Activated CD8-positive, alpha-beta T cell treated with anti-CD3 and anti-CD28 coated beads, Interleukin-2, amount 10 ng/mL, durations not matched to agents 7 days and 5 days (primary cell): ENCODE measurements at places on chromosomes 2 and 18.
A peak's percentile ranks its signal among the peaks of the same experiment; 100 is the strongest.

GRCh38 chr2:60312618-60313017 is 240.8 kb downstream of the BCL11A start:
- no peak for DNase-seq

DNA sequence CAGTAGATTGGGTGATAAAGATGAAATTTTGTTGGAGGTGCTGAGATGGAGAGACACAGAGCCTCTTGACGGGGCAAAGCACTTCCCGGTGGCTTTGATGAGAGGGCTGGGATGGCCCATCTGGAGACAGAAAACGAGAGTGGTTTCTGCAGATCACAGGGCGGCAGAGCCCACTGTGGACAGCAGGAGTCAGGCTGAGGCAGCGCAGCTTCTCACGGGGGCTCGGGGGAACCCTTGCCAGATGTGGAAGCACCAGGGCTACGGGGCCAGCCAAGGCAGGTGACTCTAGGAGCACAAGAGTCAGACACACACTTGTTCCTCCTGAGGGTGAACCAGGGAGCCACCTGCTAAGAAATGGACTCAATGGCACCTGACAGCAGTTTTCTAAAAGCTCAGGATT is 78.5 kb downstream of the TPO start:
- DNase-seq = no peak

GRCh38 chr2:16293398-16293797 is 353.0 kb downstream of the MYCN start:
- DNase-seq = no peak

- DNase-seq = no peak
These were observed 167.1 kb upstream of the FN1 start for GRCh38 chr2:215602997-215603396.

DNA sequence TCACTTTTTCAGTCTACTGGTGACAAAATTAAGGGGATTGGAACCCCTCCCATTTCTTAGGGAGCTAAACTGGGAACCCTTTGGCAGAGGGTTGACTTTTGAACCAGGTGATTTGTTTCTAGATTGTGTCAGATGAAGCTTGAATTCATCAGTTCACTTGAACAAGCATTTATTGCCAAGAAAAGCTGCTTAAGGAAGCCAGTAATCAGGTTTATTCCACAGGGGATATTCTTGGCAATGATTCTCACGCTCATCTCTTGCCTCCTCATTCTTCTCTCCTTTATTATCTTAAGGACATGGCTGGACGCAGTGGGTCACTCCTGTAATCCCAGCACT is 101.0 kb downstream of the ALPK2 start:
- no peak for DNase-seq

GRCh38 chr2:239157269-239157668 is 243.6 kb downstream of the HDAC4 start:
- DNase-seq = no peak

GRCh38 chr2:94993176-94994062 is 32.1 kb upstream of the MAL start:
- no peak for DNase-seq

GRCh38 chr2:221780281-221780688 is 208.2 kb upstream of the EPHA4 start:
- no peak for DNase-seq

- DNase-seq = no peak
These were observed 175.8 kb downstream of the IRS1 start for GRCh38 chr2:226623587-226624368.

DNA sequence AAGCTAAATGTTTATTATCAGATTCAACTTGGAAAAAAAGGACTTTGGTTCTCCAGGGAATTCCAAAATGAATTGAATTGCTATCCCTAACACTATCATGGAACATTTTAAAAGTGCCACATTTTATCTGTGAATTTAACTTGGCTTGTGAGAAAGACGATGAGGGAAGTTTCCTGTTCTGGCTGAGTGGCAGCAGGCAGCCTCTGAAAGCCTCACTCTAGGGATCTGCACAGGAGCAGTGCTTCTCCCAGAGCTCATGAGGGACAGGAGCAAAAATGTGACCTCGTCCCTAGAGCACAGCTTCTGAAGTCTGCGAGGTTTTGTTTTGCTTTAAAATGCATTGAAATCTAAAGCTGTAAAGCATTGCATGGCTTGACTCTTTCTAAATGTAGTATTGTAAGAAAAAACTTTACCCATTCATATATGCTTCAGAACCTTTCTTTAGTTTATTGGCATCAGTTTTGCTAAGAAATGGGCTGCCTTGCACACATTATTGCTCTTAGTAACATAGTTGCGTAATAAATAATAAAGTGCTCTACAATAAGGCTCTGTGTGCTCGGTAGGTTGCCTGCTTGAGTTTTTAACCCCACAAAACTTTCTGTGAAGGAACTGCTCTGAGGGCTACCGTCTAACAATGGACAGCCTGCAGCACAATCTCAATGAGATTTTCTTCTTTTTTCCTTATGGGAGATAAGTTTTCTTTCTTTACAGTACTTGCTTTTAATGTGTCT is 136.2 kb upstream of the CDCA7 start:
- DNase-seq = no peak

- DNase-seq = no peak
These were observed 1.9 kb upstream of the IL1R2 start for GRCh38 chr2:101989740-101990460.

DNA sequence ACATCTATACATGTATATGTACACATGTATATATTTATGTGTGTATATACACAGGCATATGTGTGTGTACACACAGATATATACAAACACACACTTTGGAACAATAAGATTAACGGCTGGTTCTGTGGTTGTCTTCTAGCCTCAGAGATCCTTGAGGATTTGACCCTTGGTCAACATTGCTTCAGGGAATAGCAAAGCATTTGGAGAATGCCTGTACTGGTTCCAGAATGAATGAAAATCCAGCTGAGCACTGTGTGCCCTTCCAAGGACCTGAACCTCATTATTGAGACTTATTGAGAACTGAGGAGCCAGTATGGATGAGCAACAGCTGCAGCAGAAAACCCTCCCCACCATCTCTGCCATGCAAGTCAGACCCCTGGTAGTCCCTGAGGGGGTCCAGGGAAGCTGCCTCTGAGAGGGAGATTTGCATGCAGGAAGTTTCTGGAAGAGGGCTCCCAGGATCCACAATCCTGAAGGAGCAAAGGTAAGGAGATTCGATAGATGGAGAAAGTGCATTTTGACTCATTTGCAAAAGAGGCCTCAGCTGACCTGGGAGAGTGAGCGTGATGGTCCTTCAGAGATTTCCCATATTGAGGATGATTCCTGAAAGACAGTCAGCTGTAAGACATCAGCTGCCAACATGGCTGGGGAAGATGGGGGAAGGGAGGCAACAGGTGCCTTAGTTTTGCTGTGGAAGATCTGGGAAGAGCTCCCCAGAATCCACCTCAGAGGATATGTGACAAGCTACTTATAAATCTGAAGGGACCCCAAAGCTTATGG is 166.6 kb upstream of the NCKAP5 start:
- no peak for DNase-seq

DNA sequence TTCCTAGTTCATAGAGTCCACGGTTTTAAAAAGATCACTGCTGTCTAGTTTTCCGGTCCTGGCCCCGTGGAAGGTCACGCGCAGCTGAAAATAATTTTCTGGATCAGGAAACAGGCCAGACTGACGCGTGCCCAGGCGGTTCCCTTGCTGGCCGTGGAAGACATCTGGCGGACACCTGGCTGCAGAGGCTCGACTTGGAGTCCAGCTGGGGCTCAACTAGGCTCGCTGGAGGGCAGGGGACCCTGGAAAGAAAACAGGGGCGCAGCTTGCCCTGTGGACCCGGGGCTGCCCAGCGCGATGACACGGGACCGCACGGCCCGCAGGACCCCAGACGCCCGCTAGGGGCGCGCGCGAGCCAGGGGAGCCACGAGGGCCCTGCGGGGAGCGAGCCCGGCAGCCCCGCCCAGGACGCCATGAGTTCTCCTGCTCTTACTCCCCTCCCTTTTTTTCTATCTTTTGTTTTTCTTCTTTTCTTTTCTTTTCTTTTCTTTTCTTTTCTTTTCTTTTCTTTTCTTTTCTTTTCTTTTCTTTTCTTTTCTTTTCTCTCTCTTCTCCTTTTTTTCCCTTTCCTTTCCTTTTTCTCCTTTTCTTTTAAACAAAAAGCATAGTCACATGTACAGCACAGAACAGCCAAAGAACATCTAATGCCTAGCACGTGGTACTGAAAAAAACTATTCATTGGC is 43.2 kb upstream of the UBE2F start:
- DNase-seq = peak; percentile 84

DNA sequence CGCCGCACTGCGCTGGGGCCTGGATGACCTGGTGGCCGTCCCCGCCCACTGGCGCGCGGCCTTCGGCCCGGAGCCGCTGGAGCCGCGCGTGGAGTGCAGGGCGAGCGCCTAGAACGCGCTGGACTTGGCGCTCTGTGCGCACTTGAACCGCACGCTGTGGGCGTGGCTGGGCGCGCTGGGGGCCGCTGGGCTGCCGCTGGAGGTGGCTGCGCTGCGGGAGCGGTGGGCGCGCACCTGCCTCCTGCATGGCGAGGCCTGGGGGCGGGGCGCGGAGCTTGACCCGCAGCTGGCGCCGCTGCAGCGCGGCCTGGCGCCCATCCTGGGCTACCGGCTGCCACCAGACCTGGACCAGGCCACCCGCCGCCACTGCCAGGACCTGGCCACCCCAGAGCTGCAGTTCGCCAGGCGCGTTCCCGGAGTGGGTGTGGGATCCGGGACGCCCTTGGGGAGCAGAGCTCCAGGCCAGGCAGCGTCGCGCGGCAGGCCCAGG is 9.9 kb downstream of the AQP12B start:
- DNase-seq = no peak

DNA sequence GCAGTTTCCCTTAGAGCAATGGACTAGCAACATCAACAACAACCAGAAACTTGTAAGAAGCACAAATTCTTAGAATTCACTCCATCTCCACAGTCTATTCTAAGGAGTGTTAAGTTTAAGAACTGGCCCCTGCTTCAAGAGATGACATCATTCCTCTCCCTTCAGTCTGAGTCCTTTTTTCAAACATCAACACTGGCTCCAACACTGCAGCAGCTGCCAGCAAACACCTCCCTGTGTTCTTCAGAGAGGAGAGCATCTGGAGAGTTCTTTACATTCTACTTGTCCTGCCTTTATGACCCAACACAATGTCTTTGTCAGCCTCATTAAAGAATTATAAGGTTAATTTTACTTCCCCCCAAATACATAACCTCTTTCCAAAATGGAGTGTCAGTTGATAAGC is 122.3 kb downstream of the HNMT start:
- DNase-seq = no peak

GRCh38 chr18:75168619-75169018 is 40.3 kb downstream of the PTGR3 start:
- DNase-seq = no peak

- DNase-seq = no peak
These were observed 63.0 kb upstream of the STPG4 start for GRCh38 chr2:47218066-47218581.

DNA sequence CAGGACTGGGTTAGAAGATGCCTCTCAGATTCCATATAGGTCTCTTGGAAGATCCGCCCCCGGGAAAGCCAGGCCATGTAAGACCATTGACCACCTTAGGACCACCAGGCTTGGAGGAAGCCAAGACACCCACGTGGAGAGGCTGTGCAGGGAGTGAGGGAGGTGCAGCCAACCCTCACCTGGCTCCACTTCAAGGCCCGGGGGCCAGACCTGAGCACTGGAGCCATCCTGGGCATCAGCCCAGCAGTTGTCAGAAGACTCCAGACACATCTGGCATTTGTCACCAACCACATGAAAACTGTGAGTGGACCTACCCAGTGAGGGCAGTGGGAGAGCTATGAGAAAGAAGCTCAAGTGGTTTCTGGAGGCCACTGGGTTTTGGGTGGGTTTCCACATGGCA is 214.4 kb downstream of the MYT1L start:
- no peak for DNase-seq

- no peak for DNase-seq
These were observed 34.7 kb downstream of the ROCK2 start for GRCh38 chr2:11309706-11310105.

- DNase-seq = no peak
These were observed 35.4 kb downstream of the ANKMY1 start for GRCh38 chr2:240522406-240522805.

DNA sequence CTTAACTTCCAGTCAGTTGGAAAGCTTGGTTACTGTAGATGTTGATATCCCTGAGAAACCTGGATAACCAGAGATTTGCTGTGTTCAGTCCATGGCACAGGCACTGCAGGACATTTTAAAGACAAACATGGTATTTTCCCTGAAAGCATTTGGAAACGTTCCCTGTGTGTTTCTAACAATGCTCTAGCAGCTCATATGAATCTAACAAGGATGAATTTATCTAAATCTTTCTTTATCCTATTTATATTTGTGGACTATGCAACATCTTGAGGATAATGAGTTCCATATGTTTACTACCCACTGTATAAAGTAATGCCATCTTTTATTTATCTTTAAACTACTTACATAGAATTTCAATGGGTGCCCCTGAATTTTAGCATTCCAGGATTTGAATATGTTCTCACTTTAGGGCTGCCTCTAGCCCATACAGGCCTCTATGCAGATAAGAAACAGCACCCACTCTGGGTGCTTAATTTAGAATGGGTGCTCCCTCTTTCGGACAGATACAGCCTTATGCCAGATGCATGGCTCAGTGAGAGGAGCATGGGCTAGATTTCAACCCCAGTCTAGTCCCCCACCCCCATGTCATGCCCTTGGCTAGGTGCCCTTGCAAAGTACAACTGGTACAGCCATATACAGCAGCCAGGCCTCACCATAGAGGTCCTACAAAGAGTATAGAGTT is 50.6 kb upstream of the NEMP2 start:
- no peak for DNase-seq

GRCh38 chr2:132252191-132252893 is 90.6 kb upstream of the ANKRD30BL start:
- no peak for DNase-seq

DNA sequence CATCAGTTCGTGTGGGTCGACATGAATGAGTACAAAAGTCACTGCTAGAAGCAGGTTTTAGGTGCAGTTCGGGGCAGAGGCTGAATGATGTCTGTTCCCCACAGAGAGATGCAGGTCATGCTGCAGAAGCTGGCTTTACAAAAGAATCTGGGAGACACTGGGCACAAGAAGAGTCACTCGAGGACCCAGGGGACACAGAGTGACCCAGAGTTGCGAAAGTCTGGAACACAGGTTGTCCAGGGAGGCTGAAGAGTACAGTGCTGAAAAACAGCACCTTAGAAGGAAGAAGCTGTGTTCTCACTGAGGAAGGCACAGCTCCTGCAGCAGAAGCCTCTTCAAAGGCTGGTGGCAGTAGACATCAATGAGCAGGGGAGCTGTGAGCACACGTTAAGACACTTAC is 14.8 kb downstream of the CACNB4 start:
- DNase-seq = no peak

DNA sequence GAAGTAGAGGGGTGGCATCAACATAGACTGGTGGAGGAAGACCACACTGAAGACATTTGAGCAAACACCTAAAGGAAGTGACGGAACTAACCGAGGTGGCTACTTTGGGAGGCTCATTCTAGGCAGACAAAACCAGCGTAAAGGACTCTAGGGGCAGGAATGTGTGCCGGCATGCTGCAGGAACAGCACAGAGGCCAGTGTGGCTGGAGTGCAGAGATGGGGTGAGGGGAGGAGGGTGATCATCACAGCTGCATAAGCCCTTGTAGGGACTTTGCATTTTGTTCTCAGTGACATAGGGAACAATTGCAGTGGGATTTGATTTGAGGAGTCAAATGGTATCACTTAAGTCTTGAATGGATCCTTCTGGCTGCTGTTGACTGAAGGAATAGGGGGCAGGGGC is 253.5 kb downstream of the NCKAP5 start:
- no peak for DNase-seq
